ENCODE measurements at places on chromosomes 2 and 18.

- no peak for DNase-seq
These were observed 18.0 kb downstream of the PAX3 start for GRCh38 chr2:222280795-222281194.

DNA sequence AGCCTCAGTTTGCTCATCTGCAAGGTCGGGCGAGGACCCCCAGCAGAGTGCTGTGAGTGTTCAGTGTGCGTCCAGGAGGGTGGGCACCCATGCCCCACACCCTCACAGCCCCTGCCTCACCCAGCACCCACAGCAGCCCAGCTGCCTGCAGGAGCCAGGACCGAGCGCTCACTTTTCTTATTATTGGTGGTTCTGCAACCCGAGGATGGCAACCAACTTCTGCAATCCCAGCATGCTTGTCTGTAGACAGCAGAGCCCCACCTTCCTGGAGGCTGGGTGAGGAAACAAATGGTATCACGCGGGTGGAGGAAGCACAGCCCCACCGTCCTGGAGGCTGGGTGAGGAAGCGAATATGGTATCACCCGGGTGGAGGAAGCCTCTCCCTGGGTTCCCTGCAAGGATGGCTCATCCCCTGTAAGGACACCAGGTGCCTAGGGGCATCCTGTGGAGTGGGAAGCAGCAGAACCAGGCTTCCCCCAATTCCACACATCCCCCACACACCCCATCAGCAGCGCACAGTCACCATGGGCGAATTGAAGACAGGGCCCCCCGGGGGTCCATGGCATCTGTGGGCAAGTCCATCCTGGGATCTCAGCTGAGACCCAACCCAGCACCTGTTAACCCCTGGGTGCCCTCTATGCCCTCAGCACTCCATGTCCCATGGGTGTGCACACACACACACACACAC lies 220.5 kb upstream of the RAB6C start:
- no peak for DNase-seq

- DNase-seq: no peak
These were observed 1041.0 kb upstream of the NRXN1 start for GRCh38 chr2:52072949-52073348.

DNA sequence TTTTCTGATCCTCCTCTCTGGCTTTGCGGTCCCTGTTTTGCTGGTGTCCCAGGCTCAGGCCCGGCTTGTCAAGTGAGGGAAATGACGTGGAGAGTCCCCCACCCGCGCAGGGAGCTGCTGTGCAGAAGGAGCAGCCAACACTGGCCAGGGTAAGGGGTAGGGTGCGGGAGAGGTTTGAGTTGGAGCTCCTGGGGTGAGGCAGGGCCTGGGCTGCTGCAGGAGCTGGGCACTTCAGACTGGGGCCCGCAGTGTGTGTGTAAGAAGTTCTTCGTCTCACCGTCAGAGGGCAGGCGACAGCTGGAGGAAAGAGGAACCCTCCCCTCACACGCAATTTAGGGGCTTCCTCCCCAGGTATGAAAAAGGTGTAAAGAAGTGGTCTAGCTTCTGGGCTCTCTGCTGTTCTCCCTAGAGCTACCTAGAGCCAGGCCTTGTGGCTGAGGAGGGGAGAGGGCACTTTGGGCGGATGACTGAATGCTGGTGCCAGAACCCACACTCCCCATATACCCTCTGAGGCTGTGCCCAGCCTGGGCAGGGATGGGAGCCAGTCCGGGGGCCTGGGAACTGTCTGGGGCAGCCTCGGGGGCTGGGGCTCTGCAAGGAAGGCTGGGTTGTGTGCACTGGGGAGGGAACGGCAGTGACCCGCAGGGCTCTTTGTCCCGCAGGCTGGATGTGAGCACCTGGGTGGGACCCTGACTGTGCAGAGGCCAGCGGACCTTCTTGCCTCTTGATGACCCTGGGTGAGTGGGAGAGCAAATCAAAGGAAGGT lies 11.8 kb downstream of the CELF4 start:
- DNase-seq: no peak

DNA sequence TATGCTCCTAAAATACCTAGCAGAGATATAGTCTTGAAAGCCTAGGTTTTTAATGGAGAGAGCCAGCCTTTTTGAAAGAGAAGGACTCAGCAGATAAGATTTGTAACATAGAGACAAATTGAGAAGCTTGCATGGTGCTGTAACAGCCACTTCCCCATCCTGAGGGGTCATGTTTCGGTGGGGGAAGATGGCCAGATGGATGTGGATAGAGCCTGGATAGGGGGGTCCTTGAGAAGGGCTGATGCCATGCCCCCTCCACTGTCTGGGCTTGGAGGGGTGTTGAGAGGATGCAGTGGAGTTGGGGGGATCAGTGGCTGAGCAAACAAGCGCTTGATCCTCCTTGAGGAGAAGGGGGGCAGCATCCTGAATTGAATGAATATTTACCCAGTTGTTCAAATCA lies 178.0 kb upstream of the HS6ST1 start:
- DNase-seq: no peak

DNA sequence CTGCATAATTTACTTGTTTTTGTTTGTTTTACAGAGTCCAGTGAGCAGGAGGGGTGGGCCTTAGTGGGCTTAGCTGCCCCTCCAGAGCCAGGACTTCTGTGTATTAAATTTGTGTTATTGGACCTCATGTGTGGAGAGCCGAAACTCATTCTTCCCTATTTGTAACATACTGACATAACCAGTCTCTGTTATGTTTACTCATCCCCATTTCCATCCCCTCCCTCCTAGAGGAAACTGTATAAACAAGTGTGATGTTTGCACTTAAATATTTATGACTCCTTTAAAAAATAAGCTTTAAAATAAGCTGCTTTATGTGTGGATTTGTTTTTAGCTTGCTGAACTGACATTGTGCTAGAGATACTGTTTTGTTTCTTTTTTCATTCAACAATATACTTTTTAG lies 13.8 kb downstream of the ZNF512 start:
- DNase-seq: no peak

- DNase-seq: no peak
These were observed 535.8 kb upstream of the POU3F3 start for GRCh38 chr2:104318001-104318665.

DNA sequence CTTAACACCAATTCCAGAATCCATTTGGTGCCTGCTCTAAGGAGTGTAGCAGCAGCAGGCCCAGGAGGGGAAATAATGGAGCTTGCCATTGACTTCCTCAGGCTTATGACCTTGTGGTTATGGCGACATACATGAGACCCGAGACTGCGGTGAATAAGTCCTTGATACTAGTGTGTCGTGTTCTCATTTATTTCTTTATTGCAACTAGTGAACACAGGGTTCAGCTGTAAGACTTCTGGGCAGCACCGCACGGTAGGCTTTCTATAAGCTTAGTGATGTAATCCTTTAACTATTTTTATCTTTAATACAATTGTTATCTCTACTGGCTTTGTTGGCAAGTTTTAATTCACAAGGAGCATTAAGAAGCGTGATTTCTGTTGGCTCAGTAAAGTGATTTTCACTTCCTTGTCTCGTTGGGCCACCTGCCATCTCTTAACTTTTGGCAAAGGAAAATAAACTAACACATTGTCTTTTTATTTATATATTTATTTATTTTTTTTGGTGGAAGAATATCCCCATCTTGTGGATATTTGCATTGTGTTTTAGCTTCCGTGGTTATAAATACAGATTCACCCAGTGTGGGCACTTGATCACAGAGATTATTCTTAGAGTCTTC lies 139.8 kb downstream of the LTBP1 start:
- no peak for DNase-seq

DNA sequence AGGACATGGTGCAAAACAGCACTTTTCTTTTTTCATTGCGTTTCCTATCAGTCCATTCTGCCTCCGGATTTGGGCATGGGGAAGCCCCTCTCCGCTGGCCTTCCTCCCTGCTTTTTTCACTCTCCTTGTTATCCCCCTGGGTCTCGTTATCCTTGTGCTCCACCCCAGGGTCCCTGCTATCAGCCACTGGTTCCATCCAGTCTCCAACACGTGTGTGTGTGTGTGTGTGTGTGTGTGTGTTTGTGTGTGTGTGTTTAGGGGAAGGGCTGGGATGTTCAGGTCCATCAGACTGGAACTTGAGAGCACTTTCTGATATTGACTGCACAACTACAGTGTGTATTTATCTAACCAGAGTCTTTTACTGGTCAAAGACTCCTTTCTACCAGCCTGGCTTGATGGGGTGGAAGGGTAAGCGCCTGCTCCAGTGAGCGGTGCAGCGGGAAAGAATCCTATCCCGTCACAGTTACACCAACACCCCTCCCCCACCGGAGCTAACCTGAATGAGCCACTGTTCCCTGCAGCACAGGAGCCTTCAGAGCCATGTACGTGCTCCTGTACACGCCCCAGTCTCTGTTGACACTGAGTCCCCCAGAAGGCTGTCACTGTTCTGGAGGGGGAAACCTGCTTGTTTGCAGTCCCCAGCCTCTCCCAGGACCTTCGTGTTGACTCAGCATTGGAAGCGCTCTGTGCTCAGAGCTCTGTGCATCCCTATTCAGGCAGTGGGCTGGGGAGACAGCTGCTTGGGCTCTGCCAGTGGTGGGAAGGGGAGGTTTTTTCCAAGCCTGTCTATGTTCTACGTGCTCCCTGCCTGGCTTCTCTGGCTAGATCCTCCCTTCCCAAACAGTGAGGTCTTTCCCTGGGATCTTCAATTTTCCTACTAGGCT lies 4.6 kb downstream of the INHA start:
- DNase-seq: peak; percentile 19

GRCh38 chr18:34972765-34973414 lies 68.3 kb upstream of the MAPRE2 start:
- DNase-seq: no peak

DNA sequence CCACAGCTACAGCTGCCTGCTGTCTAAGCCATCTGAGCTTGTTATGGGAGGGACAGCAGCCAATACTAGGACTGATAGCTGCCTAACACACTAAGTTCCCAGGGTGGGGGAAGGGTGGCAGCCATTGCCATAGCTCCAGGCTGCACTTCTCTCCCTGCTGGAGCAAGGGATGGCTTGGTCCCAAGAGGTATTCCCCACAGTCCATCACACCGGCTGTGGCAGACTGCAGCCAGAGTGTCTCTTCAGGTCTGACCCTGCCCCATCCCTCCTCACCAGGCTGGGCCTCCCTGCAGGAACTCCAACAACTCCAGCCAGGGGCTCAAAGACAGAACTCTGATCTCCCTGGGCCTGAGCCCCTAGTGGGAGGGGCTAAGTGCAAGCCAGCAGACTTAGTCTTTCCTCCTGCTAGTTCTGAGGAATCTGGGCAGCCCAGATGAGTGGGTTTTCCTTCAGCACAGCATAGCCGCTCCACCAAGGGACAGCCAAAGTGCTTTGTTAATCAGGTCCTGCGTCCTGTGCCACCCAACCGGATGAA lies 632.1 kb downstream of the SOCS6 start:
- no peak for DNase-seq

- no peak for DNase-seq
These were observed 378.8 kb downstream of the SLC4A3 start for GRCh38 chr2:220006152-220006621.

- no peak for DNase-seq
These were observed 142.2 kb upstream of the SMAD2 start for GRCh38 chr18:48072428-48073204.

DNA sequence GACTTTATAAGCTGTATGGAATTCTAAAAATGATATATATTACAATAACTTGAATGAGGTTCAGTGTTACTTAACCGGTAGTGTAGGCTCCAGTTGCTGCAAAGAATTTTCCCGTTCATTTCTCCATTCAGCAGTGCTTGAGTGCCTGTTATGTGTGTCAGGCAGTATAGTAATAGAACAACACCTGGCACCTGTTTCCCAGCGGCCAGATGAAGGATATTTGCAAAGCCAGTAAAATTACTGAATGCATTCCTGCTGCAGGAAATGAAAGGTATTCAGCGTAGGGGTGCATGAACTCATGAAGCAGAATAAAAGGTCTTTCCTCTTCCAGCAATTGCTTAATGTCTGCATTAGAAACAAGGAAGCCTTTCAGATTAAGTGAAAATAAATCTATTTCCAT lies 18.8 kb downstream of the YPEL5 start:
- DNase-seq: no peak

GRCh38 chr2:48707466-48707865 lies 48.1 kb downstream of the LHCGR start:
- no peak for DNase-seq

GRCh38 chr2:209636076-209636475 lies 135.6 kb upstream of the UNC80 start:
- no peak for DNase-seq

DNA sequence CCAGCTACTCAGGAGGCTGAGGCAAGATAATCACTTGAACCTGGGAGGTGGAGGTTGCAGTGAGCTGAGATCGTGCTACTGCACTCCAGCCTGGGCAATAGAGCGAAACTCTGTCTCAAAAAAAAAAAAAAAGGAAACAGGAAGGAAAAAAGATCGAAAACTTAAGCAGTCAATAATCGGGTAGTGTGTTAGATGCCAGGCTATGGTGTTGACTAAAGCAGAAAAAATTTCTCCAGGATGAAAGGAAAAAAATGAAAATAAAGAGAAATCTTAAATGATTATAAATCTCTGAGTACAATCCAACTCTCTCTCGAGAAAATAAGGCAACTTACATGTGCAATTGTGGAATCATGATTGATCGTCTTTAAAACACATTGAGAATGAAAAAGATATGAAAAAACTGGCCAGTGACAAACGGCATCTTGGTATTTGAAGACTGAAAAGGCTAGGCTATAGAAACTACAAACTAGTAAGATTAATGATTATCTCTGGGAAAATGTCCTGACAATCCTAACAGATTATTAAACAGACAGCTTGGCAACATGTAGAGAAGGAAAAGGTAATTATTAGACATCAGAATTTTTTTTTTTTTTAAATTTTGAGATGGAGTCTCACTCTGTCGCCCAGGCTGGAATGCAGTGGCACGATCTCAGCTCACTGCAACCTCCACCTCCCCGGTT lies 16.3 kb upstream of the EPHA4 start:
- DNase-seq: no peak

DNA sequence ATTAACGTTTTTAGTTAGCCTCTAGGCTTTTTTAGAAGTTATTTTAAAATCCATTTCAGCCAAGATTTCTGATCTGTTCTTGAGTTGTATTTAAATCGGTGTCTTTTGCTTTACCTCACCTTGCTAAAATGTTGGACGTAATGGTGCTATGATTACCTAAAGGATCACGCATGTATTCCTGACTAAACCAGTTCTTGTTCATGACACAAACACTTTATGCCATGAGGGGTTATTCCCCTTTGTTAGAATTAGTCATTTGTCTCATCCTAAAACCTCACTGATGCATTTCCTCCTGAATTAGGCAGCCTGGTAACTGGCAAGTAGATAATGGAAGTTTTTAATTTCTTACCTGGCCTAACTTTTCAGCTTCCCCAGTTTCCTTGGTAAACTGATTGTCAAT lies 185.4 kb upstream of the TANK start:
- DNase-seq: no peak
